ENCODE measurements at places on chromosomes 4 and X. TPM values are rescaled to one million over a fixed set of nuclear protein-coding genes. Genes with fewer than 3 reads are reported as not detected.

PCDH7 gene
- total RNA-seq = 0.03 TPM

DGAT2L6 gene
- total RNA-seq = not detected

PDGFC gene
- total RNA-seq = 2.5 TPM

SHOX gene
- not detected for total RNA-seq

NAA11 gene
- not detected for total RNA-seq

PGAM4 gene
- 0.66 TPM for total RNA-seq

GAB3 gene
- 0.55 TPM for total RNA-seq

DCAF8L2 gene
- not detected for total RNA-seq

KLF3 gene
- 11.8 TPM for total RNA-seq

RASGEF1B gene
- total RNA-seq = 0.25 TPM

ETDB gene
- total RNA-seq = not detected

USP46 gene
- 6.5 TPM for total RNA-seq

UGT2B11 gene
- total RNA-seq = 0.11 TPM

CPXCR1 gene
- total RNA-seq = not detected

UGT2B17 gene
- total RNA-seq = not detected

GPC4 gene
- not detected for total RNA-seq

Data from A549 treated with RU486 at 1 μM for 4 hours (cell line).